Kidney (tissue), 22 donors: ENCODE measurements at places on chromosomes 1 and 21. TPM values are rescaled to one million over a fixed set of nuclear protein-coding genes. Genes with fewer than 3 reads are reported as not detected.

The DCST1 gene
- total RNA-seq, result not detected

The CYP4Z1 gene
- total RNA-seq, result 0.22 TPM

The FAM72B gene
- total RNA-seq, result 0.54 TPM

- H3K36me3 ChIP-seq, result no peaks in the 10 kb centered on the region
- peaks cover 4% of the 10 kb centered on the region for H3K4me1 ChIP-seq
- no peaks in the 10 kb centered on the region for H3K27me3 ChIP-seq
- H3K4me3 ChIP-seq, result no peak overlapping the region
- no peak overlapping the region for H3K27ac ChIP-seq
- DNase-seq, result no peak
Measured at GRCh38 chr1:109609881-109610280, 9.5 kb downstream of the GNAT2 start.

GRCh38 chr1:21368515-21369289 is 71.2 kb upstream of the NBPF3 start:
- H3K27ac ChIP-seq, result no peak overlapping the region
- DNase-seq, result peak; percentile 86
- no peaks in the 10 kb centered on the region for H3K4me1 ChIP-seq
- H3K36me3 ChIP-seq, result no peaks in the 10 kb centered on the region
- H3K27me3 ChIP-seq, result no peaks in the 10 kb centered on the region

DNA sequence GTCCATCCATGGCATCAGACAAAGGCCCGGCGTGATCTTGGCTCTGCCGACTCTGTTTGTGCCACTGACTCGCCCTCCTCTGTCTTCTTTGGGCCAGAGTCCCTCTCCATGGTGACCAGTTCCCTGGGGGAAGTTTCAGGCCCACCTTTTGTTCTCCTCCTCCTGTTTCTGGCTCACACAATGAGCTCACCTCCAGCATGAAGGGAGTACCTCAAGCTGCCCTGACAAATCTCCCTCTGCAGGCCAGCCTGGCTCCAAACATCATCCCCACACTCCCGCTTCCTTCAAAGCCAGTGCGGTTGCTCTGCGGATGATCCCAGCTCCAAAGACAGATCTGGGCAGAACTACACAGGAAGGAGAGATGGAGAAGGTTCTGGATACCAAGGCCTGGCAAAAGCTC is 576.6 kb downstream of the NPHP4 start:
- no peak overlapping the region for H3K27ac ChIP-seq
- H3K36me3 ChIP-seq, result no peaks in the 10 kb centered on the region
- H3K4me1 ChIP-seq, result no peaks in the 10 kb centered on the region

GRCh38 chr21:8991968-8992621 is 1529.3 kb upstream of the TPTE start:
- H3K4me3 ChIP-seq, result no peak overlapping the region
- no peaks in the 10 kb centered on the region for H3K27me3 ChIP-seq
- no peak for DNase-seq
- H3K36me3 ChIP-seq, result no peaks in the 10 kb centered on the region

DNA sequence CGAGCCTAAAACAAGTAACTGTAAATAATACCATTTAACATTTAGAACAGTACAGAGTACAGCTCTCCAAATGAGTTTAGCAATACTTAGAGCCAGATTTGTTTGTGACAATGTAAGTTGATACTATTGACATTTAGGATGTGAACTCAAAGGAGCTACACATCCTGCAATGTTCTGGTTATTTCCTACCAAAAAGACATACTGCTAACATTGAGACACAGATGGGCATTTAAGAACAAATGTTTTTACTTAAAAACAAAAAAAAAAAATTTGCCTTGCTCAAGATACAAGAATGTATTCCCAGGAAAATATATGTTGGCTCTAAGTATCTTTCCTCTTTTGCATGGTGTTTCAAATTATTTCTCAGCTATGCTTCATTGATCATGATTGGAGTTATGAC is 1464.8 kb upstream of the PRMT6 start:
- H3K4me3 ChIP-seq, result no peak overlapping the region
- H3K4me1 ChIP-seq, result no peaks in the 10 kb centered on the region
- DNase-seq, result no peak
- no peak overlapping the region for H3K27ac ChIP-seq
- no peaks in the 10 kb centered on the region for H3K27me3 ChIP-seq

- DNase-seq, result no peak
- H3K4me1 ChIP-seq, result peaks cover 33% of the 10 kb centered on the region
- no peaks in the 10 kb centered on the region for H3K27me3 ChIP-seq
- H3K36me3 ChIP-seq, result no peaks in the 10 kb centered on the region
- peak overlapping the region; percentile 17 for H3K27ac ChIP-seq
Measured at GRCh38 chr1:32998997-32999396, 34.4 kb upstream of the RNF19B start.

DNA sequence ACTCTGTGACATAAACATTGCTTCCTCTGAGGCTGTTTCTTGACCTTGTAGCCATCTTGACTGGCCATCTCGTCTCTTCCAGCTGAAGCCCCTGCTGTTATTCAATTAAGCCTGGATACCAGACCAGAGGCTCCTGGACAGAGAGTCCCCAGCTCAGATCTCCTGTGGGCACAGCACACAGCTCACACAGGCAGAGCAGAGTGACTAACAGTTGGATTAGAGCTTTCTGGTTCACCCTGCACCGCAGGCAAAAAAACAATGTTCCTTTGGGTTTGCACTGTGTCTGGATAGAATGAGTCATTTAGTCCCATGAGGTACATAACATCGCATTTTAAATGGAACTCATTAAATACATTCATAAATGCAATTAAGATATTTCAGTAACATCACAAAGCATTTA is 33.4 kb upstream of the USH2A start:
- DNase-seq, result no peak
- H3K27me3 ChIP-seq, result no peaks in the 10 kb centered on the region
- H3K36me3 ChIP-seq, result no peaks in the 10 kb centered on the region
- no peak overlapping the region for H3K4me3 ChIP-seq
- H3K4me1 ChIP-seq, result no peaks in the 10 kb centered on the region
- H3K27ac ChIP-seq, result no peak overlapping the region

DNA sequence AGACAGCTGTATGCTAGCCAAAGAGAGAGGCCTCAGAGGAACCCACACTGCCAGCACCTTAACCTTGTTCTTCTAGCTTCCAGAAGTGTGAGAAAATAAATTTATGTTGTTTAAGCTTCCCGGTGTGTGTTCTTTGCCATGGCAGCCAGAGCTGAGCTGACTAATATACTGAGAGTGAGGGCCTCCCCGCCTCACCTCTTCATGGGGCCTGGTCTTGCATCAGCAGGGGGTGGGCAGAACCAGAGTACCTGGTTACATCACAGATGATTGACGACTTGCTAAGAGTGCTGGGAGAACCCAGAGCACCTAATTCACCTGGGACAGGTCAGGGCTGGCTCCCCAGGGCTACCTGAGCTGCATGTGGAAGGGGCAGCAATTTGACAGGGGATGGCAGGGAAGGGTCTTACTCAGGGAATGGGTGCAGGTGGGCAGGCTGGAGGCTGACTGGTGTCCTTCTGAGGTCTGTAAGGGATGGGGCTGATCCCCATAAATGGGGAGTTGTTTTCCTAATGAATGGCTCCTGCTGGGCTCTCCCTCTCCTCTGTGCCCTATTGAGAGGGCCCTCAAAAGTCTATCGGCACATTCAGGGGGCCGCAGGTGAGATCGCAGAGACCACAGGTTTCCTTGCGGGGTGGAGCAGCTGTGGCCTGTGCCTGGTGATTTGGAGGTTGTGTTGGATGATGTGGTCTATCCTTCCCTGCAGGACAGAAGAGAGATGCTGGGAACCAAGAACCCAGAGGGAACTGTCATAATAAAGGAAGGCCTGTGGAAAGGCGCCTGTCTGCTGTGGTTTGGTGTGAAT is 60.6 kb upstream of the ETV3 start:
- peaks cover 5% of the 10 kb centered on the region for H3K27me3 ChIP-seq
- H3K4me3 ChIP-seq, result no peak overlapping the region
- H3K27ac ChIP-seq, result no peak overlapping the region
- no peaks in the 10 kb centered on the region for H3K4me1 ChIP-seq
- no peaks in the 10 kb centered on the region for H3K36me3 ChIP-seq

- H3K27me3 ChIP-seq, result no peaks in the 10 kb centered on the region
- H3K36me3 ChIP-seq, result no peaks in the 10 kb centered on the region
- H3K4me3 ChIP-seq, result no peak overlapping the region
- H3K27ac ChIP-seq, result no peak overlapping the region
- no peak for DNase-seq
Measured at GRCh38 chr1:207935166-207935583, 24.2 kb upstream of the CD34 start.

GRCh38 chr1:115953180-115953579 is 23.1 kb upstream of the SLC22A15 start:
- no peaks in the 10 kb centered on the region for H3K36me3 ChIP-seq
- H3K27me3 ChIP-seq, result no peaks in the 10 kb centered on the region
- peak; percentile 8 for DNase-seq

- no peak for DNase-seq
- H3K27me3 ChIP-seq, result no peaks in the 10 kb centered on the region
- H3K4me1 ChIP-seq, result no peaks in the 10 kb centered on the region
- no peak overlapping the region for H3K4me3 ChIP-seq
- no peaks in the 10 kb centered on the region for H3K36me3 ChIP-seq
Measured at GRCh38 chr21:19508844-19509243, 1105.3 kb upstream of the TMPRSS15 start.

GRCh38 chr21:46126309-46127238 is 28.7 kb downstream of the COL6A2 start:
- no peaks in the 10 kb centered on the region for H3K36me3 ChIP-seq
- H3K4me3 ChIP-seq, result no peak overlapping the region
- no peak overlapping the region for H3K27ac ChIP-seq
- no peak for DNase-seq
- H3K4me1 ChIP-seq, result no peaks in the 10 kb centered on the region
- H3K27me3 ChIP-seq, result no peaks in the 10 kb centered on the region

DNA sequence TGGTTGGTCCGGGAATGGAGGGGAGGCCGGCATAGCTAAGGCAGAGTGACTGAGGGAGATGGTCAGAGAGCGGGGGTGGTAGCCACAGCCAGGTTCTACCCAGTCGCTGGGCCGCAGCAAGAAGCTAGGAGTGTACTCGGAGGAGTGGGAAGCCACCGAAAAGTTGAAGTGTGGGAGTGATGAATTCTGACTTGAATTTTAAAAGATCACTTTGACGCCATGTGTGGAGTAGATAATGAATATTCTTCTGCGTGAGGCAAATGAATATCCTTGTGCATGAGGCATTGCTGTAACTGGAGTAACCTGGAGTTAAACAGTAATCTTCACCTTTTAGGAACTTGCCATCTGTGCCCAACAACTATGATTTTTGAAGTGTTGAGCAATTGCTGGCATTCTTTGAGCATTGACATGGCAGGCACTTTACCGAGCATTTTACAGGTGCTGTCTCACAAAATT is 6.9 kb downstream of the CTPS1 start:
- H3K36me3 ChIP-seq, result peaks cover 9% of the 10 kb centered on the region
- H3K4me1 ChIP-seq, result peaks cover 9% of the 10 kb centered on the region
- DNase-seq, result no peak
- no peaks in the 10 kb centered on the region for H3K27me3 ChIP-seq
- no peak overlapping the region for H3K4me3 ChIP-seq

DNA sequence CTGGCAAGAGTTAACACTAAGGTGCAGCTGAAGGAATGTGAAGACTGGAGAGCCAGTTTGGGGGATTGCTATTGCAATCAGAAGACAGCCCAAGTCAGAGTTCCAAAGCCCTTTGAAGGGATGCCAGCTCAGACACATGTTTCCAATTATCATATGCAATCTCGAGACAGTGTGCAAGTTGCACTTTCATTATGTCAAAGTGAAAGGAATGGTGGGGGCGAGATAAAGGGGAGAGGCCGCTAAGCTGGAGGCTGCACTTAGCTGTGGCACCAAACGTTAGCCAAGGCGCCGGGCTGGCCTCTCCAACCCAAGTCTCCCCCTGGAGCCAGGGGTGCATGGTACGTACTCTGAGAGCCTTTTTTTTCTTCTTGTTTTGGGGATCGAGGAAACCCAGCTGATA is 58.0 kb downstream of the NGF start:
- no peaks in the 10 kb centered on the region for H3K27me3 ChIP-seq
- no peak overlapping the region for H3K4me3 ChIP-seq
- H3K36me3 ChIP-seq, result no peaks in the 10 kb centered on the region
